Hippocampal formation (tissue), 2 donors: ENCODE measurements at places on chromosomes 1 and 21.

GRCh38 chr1:6688757-6689156, 12.9 kb downstream of the DNAJC11 start:
- DNase-seq = no peak

GRCh38 chr1:23527366-23527765, 3.7 kb downstream of the E2F2 start:
- DNase-seq = no peak

DNA sequence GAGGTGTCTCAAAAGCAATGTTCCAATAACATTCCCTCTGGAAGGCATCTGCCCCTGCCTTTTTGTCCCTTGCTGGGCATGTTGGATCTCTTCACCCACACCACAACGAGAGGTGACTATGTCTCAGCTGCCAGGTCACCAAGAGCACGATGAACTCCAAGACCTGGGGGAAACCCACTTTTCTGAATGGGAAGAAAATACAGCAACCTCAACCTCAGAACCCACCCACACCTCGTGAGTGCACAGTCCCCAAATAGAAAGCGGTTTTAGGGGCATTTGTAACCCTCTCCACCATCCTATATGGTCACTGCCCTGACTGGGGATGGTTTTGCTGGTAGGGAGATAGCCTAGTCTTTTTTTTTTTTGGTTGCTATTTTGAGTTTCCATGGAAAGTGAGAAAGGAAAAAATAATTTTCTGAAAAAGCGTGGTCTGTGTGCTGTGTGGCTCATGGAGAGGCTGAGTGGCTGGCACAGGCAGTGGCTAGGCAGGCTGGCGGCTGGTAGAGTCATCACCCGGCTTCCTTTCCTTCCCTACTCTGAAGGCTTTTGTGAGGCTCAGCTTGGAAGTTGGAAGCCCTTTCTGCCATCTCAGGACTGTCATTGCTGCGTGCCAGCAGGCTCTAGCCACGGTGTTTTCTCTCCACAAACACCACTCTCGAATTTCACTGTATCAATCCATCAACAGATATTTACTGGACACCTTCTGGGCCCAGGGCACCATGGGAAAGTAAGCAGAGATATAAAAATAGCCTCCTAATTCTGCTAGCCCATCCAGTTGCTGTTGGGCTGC, 15.8 kb downstream of the TSPAN2 start:
- no peak for DNase-seq

- DNase-seq = no peak
Observed at GRCh38 chr1:34364376-34364775, 187.7 kb downstream of the C1orf94 start.

DNA sequence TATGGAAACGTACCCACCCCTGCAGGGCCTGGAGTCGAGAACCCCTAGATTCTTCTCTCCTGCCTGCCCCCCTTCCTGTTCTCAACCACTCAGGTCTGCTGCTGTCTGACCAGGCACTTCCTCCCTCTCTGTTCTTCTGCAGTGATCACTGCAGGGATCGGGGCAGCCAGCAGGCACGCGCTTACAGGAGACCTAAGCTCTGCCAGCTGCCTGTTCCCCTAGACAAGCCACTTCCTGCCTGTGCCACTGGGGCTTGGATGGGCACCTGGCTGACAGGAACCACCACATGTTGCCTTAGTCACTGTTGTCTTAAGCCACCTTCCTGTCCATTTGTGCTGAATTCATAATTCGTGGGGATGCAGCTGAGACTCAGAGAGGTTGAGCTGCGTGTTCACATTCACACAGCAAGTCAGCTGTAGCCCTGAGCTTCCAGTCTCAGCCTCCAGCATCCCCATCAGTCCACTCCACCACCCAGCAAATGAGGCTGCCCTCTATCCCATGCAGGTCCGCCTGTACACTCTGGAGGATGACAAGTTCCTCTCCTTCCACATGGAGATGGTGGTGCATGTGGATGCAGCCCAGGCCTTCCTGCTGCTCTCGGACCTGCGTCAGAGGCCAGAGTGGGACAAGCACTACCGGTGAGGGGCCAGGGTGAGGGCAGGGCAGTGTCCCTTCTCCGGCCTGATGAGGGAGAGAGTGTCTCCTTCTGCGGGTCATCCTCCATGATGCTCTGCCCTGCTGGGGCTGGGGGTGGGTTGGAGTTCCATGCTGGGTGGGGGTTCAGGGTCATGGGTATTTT, 18.6 kb downstream of the FAM151A start:
- DNase-seq = no peak

- peak; percentile 88 for DNase-seq
Observed at GRCh38 chr21:33039536-33039935, 13.8 kb downstream of the OLIG2 start.

DNA sequence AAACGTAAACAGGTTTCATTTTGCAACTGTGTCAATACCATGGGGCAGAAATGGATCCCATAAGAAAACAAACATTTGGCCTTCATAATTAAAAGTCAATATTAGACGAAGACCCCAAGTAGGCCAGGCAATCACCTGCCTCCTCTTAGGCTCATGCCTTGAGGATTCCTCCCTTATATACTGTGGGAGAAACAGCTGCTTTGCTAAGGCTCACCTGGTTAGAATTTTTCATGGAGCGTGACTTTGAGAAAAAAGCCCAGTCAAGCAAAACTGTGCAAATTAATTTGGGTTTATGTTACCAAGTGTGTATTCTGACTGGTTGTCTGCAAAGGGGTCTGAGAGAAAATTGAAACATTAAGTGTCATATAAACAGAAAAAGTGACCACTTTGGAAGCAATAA, 605.3 kb upstream of the USP24 start:
- DNase-seq = no peak

GRCh38 chr1:33380811-33381210, 50.1 kb downstream of the PHC2 start:
- DNase-seq = no peak

GRCh38 chr1:161772397-161772796, 6.3 kb downstream of the ATF6 start:
- DNase-seq = peak; percentile 31

- no peak for DNase-seq
Observed at GRCh38 chr1:35001743-35002142, 16.6 kb upstream of the TMEM35B start.

DNA sequence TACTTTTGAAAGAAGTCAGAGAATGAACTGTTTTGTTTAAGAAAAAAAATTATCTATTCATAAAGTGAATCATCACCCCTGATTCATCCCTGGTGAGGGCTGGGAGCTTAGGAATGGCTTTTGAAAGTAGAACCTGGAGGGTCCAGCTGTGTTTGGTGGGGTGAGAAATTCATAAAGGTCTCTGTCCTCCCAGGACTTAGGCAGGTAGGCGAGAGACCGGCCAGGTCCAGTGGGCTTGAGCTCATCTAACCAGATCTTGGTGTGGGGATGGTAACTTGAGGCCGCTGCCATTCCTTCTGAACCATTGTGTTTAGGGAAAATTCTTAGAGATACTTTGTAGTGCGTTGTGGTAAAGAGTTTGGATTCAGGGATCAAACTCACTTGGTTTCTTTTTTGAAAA, 156.8 kb upstream of the TNR start:
- no peak for DNase-seq

GRCh38 chr1:36211841-36212240, 12.4 kb upstream of the THRAP3 start:
- no peak for DNase-seq

DNA sequence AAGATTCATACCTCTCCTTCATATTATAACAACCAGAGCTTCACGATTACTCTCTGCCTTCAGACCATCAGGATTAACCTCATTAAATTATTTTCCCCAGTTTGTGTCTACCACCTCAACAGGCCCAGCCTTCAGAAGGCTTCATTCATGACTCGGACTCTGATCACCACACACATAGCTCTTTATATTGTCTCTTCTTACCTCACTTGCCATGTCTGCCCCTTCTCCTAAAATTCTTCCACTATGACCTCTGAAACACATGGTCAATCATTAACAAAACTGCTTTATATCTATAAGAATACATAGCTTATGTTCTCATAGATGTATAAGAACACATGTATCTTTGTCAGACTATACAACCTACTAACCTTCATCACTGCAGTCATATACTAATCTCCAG, 79.8 kb downstream of the USP1 start:
- DNase-seq = no peak

DNA sequence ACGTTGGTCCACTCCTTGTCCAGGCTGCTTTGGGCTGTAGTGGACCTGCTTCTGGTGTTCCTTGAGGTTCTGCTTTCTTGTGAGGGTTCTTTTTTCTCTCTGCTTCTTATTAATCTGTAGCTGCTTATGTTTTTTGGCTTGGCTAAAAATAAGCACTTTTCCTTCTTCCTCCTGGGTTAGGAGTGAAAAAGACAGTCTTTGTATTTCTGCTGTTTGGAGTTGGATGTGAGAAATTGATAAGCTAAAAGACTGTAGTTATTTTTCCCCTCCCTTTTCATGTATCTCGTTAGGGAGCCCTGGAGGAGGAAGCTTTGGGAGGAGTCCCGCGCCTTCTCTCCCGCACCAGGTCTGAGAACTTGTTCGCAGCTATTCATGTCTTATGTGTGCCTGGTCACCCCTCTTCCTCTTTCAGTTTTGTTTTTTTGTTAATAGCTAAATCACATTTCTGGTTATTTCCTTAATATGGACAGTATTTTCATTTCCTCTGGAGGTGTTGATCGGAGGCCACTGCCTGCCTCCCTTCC, 79.0 kb downstream of the GALNT2 start:
- no peak for DNase-seq

DNA sequence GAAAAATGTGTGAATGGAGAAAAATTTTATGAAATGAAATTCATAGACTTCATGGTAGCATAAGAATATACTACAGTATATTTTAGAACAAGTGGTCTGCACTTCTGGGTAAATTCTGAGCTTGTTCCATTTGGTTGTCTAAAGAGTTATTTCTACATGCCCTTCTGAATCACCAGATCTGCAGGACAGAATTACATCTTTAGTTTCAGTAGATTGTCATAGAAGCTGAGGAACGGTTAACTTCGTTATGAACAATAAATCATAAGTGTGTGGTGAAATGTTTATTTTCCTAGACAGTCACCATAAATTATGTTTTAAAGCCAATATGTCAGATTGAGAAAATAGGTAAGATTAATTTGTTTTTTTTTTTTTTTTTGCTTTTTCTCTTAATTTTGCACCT, 30.9 kb downstream of the CHRM3 start:
- no peak for DNase-seq

DNA sequence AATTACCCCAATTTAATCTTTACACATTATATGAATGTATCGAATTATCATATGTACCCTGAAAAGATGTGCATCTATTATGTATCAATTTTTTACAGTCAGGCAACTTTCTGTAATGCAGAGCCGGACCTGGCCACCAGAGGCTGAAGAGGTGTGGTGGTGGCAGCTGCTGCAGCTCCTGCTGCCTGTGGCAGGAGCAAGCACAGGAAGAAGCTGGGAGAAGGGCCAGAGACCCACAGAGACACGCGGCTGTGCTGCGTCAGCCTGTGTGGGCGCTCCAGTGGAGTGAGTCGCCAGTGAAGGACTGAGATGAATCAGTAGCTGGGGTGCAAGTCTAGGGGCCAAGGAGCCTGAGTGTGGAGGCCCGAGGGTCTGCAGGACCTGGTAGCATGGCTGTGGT, 74.3 kb upstream of the COG2 start:
- no peak for DNase-seq

- DNase-seq = no peak
Observed at GRCh38 chr1:229882621-229883020, 184.4 kb upstream of the GALNT2 start.

DNA sequence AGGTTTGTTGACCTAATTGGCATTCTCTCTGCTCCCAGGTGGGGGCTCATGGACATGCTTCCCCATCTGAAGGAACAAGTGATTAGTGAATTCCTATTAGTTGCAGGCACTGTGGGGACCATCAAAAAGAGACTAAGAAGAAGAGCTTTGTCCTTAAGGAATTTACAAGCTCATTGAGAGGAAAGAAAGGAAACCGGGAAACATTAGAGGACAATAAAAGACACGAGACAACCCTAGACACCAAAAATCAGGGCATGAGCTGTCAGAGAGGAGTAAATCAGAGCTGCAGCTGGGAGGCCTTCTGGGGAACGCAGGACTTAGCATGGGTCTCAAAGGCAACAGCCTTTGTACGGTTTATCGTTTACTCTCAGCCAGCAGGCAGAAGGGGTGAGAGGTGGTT, 45.1 kb downstream of the BACE2 start:
- DNase-seq = no peak

DNA sequence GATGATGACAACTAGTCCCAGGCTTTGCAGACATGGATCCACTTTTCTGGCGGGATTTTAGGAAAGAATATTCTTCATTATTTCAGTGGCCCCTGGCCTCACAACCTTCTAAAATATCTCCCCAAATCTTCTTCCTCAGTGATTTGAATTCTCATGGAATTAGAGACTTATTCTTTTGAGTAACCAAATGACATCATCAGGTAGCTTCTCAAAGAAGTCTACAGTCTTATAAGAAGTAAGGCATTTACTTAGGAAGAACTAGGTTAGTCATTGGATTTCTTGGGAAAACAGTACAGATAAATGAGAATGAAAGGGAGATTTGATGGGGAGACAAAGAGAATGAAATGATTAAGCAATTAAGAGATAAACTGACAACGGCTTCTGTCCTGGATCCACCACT, 201.1 kb upstream of the PROX1 start:
- no peak for DNase-seq

GRCh38 chr1:88984569-88984968, 7.9 kb downstream of the KYAT3 start:
- DNase-seq = no peak

GRCh38 chr1:75100481-75101092, 33.6 kb upstream of the LHX8 start:
- DNase-seq = no peak

DNA sequence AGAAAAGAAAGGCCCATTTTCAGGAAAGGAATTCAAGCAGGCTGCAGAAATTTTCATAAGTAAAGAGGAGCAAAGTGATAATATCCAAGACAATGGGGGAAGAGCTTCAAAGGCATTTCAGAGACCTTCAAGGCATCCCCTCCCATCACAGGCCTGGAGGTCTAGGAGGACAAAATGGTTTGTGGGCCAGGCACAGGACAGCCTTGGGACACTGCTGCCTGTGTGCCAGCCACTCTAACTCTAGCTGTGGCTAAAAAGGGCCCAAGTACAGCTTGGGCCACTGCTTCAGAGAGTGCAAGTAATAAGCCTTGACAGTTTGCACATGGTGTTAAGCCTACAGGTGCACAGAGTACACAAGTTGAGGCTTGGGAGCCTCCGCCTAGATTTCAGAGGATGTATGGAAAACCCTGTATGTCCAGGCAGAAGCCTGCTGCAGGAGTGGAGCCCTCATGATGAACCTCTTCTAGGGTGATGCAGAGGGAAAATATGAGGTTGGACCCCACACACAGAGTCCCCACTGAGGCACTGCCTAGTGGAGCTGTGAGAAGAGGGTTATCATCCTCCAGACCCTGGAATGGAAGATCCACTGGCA, 51.8 kb upstream of the ZSWIM5 start:
- DNase-seq = no peak

- no peak for DNase-seq
Observed at GRCh38 chr1:103194060-103194459, 85.7 kb upstream of the COL11A1 start.

- DNase-seq = no peak
Observed at GRCh38 chr1:157315544-157315943, 177.3 kb upstream of the ETV3 start.

DNA sequence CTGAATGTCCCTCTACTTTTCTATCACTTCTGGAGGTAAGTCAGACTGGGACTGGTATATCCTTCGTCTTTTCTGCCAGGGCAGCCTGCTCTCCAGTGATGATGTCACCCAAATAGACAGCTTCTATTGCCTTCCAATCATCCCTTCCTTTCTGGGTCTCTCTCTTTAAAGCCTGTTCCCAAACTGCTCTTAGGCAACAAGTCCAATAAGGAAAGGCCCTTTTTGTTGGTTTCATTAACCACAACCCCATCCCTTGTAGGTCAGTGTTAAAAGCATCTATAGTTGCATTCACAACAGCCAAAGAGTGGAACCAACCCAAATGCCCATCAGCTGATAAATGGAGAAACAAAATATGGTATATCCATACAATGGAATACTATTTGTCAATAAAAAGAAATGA, 114.4 kb downstream of the CNIH3 start:
- DNase-seq = no peak
